Dorsolateral prefrontal cortex (tissue), 122 donors: ENCODE measurements at places on chromosomes 13 and 19.

GRCh38 chr13:98869408-98870090, 108.3 kb downstream of the DOCK9 start:
- DNase-seq: no peak

DNA sequence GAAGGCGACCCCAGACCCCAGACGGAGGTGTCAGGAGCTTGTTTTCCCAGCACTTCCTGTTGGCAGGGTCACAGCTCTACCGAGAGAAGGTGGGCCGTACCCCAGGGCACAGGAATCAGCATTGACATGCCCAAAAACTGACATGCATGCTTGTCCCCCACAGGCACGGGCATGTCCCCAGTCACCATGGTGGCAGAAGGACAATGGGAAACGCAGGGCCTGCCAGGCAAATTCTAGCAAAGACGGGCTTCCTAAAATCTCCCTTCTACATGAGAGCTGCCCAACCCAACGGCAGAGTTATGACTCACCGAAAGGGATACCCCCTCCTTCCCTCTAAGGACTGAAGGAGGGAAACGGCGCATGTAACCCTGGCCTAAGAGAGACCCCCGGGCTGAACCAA, 18.5 kb downstream of the TSHZ3 start:
- DNase-seq: no peak

DNA sequence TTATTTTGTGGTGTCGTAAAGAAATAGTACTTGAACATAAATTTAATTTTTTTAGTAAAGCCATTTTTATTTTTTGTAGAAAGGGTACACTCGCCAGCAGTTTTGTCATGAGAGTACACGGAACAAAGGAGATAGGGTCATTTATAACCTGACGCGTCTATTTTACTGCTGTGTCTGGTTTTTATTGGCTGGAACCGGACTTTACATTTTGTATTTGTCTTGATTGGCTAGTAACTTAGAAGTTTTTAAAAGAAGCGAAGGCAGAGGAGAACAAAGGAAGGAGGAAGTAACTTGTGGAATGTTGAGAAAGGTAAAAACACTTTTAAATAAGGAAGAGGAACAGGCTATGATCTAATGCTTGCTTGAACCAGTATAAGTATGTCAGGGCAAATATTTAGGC, 43.5 kb downstream of the TRPM4 start:
- no peak for DNase-seq

GRCh38 chr19:8158411-8159074, 9.2 kb upstream of the FBN3 start:
- peak; percentile 45 for DNase-seq

GRCh38 chr13:64928696-64929499, 2301.2 kb downstream of the PCDH9 start:
- DNase-seq: no peak

GRCh38 chr19:27679905-27680304, 1533.0 kb downstream of the UQCRFS1 start:
- no peak for DNase-seq

DNA sequence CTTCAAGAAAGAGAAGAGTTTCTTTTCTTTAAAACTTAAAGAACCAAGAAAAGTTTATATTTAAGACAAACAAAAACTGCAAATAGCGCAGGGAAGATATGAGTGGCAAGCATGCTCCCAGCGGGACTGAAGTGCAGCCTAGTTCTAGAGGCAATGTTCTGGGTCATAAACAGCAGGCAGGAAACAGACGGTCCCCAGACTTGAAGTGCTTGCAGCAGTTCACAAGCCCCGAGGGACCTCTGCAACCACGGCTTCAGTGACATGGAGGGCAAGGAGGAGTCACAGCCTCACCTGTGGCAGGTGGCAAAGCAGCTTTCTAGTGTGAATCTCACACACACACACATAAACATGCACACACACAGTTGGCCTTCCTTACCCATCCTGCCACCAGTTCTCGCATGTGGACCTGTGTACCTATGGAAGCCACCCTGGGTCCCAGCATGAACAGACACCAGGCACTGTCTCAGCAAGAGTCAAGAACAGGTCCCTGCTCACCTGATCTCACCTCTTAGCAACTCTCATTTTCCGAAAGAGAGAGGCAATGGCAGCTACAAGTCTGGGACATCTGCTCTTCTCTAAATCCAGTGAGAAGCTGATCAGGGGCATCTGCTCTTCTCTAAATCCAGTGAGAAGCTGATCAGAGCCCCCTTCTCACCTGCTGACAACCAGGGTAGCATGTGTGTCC, 162.0 kb downstream of the EFNB2 start:
- DNase-seq: no peak

DNA sequence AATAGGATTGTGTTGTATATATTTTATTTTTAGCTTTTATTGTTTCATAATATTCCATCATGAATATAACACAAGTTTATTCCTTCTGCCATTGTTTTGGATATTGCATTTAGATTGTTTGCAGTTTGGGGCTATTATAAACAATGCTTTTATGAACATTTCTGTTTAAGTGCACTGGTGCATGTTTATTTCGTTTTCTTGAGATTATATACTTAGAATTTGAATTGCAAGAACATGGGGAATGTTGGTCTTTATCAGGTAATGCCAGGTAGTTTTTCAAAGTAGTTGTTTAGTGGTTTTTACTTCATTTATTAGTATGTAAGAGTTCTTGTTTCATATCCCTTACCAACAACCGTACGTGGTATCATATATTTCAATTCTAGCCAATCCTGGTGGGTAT, 4.3 kb downstream of the LSM14A start:
- DNase-seq: no peak

DNA sequence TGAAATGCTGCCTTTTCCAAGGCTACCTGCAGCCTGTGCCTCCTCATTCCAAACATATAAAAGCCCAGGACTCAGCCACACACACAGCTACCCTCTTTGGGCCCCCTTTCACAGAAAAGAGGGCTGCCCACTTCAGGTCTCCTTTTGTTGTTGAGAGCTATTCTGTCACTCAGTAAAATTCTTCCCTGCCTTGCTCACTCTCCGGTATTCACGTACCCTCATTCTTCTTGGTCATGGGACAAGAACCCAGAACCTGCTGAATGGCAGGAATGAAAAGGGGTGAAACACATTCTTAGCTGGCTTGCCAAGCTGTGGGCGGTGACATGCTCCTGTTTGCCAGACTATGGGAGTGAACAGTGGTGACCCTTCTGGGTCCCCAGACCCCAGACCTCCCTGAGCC, 338.0 kb upstream of the ATXN8OS start:
- no peak for DNase-seq

DNA sequence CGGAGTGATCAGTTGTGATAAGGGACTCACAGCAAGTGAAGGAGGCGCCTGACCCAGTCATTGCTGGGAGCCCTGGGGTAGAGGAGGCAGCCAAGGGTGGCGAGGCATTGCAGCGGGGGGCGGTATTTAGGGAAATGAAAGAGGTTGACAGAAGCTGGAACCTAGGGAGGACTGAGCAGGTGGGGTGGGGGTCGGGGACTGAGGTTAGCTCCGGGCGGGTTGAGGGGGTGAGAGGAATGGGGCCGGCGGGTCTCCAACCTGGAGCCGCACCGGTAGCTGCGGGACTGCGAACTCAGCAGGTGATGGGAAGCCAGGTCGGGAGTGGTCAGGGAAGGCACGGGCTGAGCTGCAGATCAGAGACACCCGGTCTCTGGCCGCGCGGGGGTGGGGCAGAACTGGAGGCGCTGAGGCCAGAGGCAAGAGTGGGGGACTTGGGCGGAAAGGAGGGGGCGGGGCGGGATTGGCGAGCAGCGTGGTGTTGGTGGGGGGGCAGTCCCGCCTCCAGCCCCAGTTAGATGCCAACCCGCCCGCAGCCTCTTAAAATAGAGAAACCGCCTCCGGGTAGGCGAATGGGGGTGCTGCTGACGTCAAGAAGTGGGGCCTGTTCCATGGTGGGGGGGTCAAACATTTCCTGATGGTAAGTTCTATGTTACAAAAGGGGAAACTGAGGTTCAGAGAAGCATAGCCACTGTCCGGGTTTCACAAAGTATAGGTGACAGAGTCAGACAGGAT, 1.5 kb downstream of the MAST3 start:
- no peak for DNase-seq

- DNase-seq: no peak
These were observed 57.0 kb upstream of the RAP2A start for GRCh38 chr13:97376981-97377380.

DNA sequence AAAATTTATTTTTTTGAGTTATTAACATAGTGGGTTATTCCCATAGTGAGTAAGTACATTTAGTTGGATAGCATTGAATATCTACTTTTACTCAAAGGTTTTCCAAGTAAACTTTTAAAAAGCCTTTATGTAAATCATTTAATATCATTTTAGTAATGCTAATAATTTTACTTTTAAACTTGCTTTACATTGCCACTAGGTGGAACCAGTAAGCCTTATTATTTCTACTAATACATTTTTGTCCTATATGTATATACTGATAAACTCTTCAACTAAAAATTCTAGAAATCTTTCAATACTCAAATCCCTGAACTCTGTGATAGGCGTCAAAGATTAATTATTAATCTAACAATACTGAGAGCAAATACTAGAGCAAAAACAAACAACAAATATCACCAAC, 1709.2 kb upstream of the PCDH20 start:
- no peak for DNase-seq

GRCh38 chr13:22871231-22871630, 309.5 kb upstream of the SGCG start:
- DNase-seq: no peak

DNA sequence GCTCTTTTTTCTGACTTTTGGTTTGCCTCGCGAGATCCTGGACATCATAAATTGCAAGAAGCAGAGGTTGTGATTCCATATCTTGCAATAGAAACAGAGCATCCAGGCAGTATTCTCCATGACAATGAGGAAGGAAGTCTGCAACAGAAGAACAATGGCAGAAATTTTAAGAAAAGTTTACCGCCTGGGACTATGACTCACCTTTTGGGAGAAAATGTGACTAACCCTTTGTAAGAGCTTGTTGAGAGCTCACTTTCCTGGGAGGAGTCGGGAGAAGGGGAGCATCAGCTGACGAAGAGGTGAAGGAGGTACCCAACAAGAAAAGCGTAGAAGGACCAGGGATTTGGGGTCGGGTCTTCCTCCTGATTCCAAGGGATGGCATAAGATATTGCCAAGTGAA, 34.3 kb upstream of the TNFSF11 start:
- no peak for DNase-seq

DNA sequence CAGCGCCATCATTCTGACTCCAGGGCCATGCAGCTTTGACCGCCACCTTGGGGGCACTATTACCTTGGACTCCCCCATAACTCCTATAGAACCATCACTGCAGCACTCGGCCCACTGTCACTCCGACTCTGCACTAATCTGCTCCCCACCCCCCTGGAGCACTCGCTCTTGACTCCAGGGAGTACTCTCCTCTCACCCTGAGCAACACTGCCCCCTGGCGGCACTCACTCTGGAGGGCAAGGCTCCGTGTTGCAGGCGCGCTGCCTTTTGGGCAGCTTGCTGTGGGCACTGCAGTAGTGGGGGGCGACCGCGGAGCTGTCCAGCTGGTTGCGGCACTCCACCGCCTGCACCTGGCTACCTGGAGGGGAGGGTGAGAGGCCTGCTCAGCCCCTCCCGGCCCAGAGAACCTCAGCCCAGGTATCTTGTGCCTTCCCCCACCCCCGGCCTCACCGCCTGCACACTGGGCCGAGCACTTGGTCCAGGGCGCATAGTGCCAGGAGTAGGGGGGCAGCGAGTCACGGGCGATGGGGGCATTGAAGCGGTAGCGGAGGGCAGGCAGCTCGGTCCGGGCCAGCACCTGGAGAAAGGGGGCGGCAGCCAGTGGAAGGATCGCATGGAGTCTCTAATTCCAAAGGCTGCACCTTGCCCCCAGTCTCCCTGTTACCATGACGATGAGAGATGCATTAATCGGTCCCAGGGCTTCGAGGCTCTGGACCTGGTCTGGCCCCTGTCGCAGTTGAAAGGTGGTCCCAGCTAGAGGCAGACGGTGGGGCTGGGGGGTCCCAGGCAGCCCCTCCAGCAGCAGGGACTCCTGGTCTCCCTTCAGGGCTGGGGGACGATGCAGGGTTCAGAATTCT, 8.9 kb upstream of the MYO1F start:
- DNase-seq: peak; percentile 13

- no peak for DNase-seq
These were observed 68.8 kb downstream of the COL4A1 start for GRCh38 chr13:110237875-110238817.

- DNase-seq: no peak
These were observed 488 bp downstream of the RCN3 start for GRCh38 chr19:49528211-49528771.

DNA sequence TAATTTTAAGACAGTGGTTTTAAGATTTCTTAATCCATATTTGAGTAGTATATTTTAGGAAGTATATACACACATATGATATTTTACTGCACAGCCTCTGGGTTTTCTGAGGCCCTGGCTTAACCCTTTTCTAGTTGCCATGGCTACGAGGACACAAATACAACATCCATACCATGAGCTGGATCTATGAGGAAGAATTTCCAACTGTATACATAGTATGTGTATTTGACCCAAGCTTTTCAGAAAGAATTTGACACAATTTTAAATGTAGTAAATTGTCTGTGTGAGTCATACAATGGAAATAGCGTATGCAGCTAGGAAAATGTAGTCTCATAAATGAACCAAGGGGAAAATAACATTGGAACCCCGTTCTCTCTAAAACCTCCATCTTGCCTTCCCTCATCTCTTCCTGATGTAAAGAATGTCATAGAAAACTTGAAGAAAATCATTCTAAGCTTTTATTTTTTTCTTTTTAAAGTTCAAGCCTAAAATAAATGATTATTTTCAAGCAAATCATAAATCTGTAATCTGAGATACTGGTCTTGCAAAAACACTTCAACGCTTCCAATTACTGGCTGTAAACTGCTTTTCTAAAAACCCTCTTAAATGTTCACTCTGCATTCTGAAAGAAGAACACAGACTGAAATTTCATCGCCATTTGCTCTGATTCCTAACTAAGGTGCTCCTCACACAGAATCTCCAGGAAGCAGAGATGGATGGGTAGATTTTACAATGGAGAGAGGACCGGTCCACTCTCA, 172.4 kb downstream of the LACC1 start:
- DNase-seq: no peak

DNA sequence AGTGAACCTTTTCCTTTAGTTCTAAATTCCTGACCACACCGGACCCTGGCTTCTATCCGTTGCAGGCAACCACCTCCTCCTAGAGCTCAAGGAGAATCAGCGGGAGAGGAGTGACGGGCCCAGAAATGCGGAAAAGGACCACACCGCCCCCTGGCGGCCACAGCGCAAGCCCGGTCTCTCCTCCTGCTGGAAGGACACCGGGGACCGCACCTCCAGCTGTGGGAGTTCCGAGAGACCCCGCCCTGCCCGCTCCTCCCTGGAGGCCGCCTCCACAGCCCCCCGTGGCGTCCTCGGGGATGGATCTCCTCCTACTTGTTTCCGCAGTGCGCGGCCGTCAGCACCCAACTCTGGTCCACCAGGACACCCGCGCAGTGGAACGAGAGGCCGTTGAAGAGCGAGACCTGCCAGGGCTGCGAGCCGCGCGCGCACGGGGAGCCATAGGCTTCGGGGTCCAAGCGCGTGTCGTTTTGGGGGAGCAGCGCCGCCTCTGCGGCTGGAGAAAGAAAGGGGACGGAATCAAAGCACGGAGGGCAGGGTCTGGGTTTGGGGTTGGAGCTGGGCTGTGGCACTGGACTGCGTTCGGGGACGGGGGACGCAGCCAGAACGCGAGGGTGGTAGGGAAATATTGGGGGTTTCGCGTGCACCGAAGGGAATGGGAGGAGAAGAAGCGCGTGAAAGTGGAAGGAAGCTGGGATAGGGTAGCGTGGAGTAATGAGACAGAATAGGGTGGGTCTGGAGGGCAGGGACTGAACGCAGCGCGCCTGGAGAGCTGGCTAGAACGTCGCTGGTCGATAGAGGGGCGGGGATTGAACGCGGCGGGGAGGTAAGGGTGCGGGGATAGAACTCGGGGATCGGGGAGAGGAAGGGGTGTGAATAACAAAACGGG, 2.5 kb downstream of the KLK10 start:
- DNase-seq: peak; percentile 82

GRCh38 chr13:33119022-33119781, 103.0 kb downstream of the KL start:
- no peak for DNase-seq
